Nephron progenitor cell (in vitro differentiated cells): ENCODE measurements at places on chromosomes 12 and 14.

- no peak for DNase-seq
- no peak overlapping the region for H3K4me3 ChIP-seq
- H3K36me3 ChIP-seq, result no peaks in the 10 kb centered on the region
- H3K4me1 ChIP-seq, result no peaks in the 10 kb centered on the region
- no peak overlapping the region for H3K27ac ChIP-seq
Measured at GRCh38 chr12:100857418-100857817, 62.8 kb downstream of the ANO4 start.

- peaks cover 12% of the 10 kb centered on the region for H3K36me3 ChIP-seq
- peaks cover 30% of the 10 kb centered on the region for H3K4me1 ChIP-seq
- no peak overlapping the region for H3K27ac ChIP-seq
- DNase-seq, result no peak
- H3K27me3 ChIP-seq, result no peaks in the 10 kb centered on the region
Measured at GRCh38 chr12:29569132-29569757, 71.8 kb upstream of the OVCH1 start.

- H3K27ac ChIP-seq, result no peak overlapping the region
- H3K27me3 ChIP-seq, result peaks cover 6% of the 10 kb centered on the region
- no peak for DNase-seq
- no peak overlapping the region for H3K4me3 ChIP-seq
- H3K36me3 ChIP-seq, result no peaks in the 10 kb centered on the region
- H3K4me1 ChIP-seq, result peaks cover 30% of the 10 kb centered on the region
Measured at GRCh38 chr12:10397296-10397695, 7.5 kb upstream of the KLRK1 start.

GRCh38 chr12:81843599-81843998, 84.4 kb upstream of the PPFIA2 start:
- H3K27me3 ChIP-seq, result no peaks in the 10 kb centered on the region
- H3K4me1 ChIP-seq, result no peaks in the 10 kb centered on the region
- H3K27ac ChIP-seq, result no peak overlapping the region
- H3K4me3 ChIP-seq, result no peak overlapping the region
- no peaks in the 10 kb centered on the region for H3K36me3 ChIP-seq

GRCh38 chr12:118404876-118405521, 28.6 kb downstream of the SUDS3 start:
- H3K36me3 ChIP-seq, result peaks cover 71% of the 10 kb centered on the region
- H3K4me1 ChIP-seq, result peaks cover 8% of the 10 kb centered on the region
- H3K27ac ChIP-seq, result no peak overlapping the region
- DNase-seq, result peak; percentile 69

DNA sequence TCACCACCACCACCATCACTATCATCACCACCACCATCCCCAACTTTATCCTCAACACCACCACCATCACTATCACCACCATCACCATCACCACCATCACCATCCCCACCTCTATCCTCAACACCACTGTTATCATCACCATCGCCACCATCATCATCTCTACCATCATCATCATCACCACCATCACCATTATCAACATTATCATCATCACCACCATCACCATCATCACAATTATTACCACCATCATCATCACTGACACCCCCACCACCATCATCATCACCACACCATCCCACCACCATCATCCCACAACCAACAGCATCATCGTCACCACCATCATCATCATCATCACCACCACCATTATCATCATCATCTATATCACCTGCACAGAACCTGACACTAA, 188.4 kb upstream of the PWP1 start:
- no peak overlapping the region for H3K27ac ChIP-seq
- H3K27me3 ChIP-seq, result peaks cover 7% of the 10 kb centered on the region
- no peak for DNase-seq
- H3K4me3 ChIP-seq, result no peak overlapping the region
- H3K36me3 ChIP-seq, result peaks cover 8% of the 10 kb centered on the region
- peaks cover 28% of the 10 kb centered on the region for H3K4me1 ChIP-seq

DNA sequence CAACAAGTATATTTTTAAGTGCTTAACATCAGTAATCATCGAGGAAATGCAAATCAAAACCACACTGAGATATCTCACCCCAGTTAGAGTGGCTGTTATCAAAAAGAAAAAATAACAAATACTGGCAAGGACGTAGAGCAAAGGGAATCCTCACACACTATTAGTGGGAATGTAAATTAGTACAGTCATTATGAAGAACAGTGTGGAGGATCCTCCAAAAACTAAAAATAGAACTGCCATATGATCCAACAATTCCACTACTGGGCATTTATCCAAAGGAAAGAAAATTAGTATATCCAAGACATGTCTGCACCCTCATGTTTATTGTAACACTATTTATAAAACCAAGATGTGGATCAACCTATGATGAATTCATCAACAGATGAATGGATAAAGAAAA, 149.0 kb upstream of the PWP1 start:
- H3K27ac ChIP-seq, result no peak overlapping the region
- H3K4me1 ChIP-seq, result no peaks in the 10 kb centered on the region
- DNase-seq, result no peak

GRCh38 chr12:93381161-93381975, 3.6 kb downstream of the NUDT4 start:
- H3K36me3 ChIP-seq, result peaks cover 31% of the 10 kb centered on the region
- peak overlapping the region; percentile 49 for H3K27ac ChIP-seq
- no peak for DNase-seq
- peaks cover 58% of the 10 kb centered on the region for H3K4me1 ChIP-seq
- H3K4me3 ChIP-seq, result peak overlapping the region; percentile 100
- H3K27me3 ChIP-seq, result no peaks in the 10 kb centered on the region

GRCh38 chr12:52043386-52044212, 7.6 kb upstream of the NR4A1 start:
- H3K4me1 ChIP-seq, result peaks cover 12% of the 10 kb centered on the region
- H3K4me3 ChIP-seq, result no peak overlapping the region
- peaks cover 9% of the 10 kb centered on the region for H3K27me3 ChIP-seq
- no peak for DNase-seq
- no peak overlapping the region for H3K27ac ChIP-seq
- H3K36me3 ChIP-seq, result no peaks in the 10 kb centered on the region

DNA sequence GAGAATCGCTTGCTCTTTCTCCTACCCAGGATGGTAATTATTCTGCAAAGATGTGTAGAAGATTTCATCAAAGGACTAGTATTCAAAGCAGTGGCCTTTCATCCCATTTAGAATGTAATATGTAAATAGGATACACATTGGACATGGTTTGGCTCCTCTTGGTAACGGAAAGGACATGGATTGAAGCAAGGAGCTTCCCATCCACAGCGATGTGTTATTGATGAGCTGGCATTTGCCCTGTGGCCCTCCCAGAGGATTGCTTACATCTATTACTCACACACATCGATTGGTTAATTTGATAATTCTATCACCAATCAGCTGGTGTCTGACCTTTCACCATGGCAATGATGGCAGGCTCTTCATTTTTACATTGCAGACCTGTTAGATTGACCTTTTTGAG, 458.4 kb downstream of the EGLN3 start:
- H3K36me3 ChIP-seq, result peaks cover 28% of the 10 kb centered on the region
- H3K27ac ChIP-seq, result peak overlapping the region; percentile 47
- peaks cover 30% of the 10 kb centered on the region for H3K4me1 ChIP-seq
- no peaks in the 10 kb centered on the region for H3K27me3 ChIP-seq
- peak overlapping the region; percentile 24 for H3K4me3 ChIP-seq

DNA sequence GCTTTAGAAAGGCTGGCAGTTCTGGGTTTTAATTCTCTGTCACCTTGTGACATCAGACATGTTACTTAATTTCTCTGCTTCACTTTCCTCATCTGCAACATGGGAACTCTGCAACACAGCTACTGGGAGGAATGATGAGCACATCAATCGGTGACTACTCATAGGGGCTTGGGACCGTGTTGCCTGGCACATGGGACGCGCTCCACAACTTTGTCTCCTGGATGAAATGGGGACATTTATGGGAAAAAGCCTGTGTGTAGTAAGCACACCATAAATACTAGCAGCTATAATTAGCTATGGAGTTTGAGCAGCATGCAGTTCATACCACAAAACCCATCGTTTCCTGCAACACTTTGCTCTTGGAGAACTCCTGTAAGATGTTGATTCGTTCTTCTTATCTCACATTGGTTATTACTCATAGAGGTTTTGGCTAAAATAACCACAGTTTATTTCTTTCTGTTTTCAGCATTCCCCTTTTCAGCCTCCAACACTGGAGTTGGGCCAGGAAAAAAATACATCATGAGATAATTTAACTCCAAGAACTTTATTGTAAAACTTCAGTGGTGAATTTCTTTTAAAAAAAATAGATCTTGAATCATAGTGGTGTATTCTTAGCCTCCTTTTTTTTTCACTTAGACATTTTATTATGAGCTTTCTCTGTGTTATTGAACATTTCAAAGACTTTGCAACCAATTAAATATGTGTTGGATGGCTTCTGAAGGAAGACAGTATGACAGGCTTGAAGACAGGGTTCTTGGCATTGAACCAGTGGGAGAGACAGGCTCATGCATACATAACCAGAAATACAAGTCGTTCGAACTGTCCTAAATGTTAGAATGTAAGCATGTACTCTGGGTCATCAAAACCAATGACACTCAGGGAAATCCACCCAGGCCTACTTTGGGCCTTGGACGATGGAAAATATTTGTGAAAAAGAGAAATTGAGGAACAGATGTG, 72.7 kb downstream of the RIN3 start:
- H3K4me3 ChIP-seq, result no peak overlapping the region
- H3K36me3 ChIP-seq, result peaks cover 20% of the 10 kb centered on the region
- H3K27me3 ChIP-seq, result peaks cover 4% of the 10 kb centered on the region
- no peak for DNase-seq
- peaks cover 6% of the 10 kb centered on the region for H3K4me1 ChIP-seq
- no peak overlapping the region for H3K27ac ChIP-seq

DNA sequence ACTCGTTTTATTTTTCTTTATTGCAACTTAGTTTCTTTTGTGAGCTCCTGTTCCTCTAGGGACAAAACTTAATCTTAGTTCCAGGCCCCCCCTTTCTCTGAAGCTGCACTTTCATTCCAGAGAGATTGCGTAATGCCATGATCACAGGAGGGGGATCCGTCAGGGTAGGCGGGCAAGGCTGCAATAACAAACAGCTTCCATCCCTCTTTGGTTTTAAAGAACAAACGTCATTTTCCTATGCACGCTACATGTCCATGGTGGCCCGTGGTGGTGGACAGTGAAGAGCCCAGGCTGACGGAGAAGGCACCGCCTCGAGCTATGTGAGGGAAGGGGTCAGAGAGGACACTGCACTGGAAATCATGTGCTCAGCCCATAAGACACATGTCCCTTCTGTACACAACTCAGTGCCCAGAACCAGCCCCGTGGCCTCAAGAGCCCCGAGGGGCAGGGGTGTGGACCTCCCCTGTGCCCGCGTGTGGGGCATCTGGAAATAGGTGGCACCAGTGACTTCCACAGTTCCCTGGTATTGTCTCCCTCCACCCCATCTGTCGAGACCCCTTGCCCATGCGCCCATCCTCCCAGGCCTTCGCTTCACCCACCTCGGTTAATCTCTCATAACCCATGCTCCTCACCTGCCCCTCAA, 161.4 kb downstream of the ADGRD1 start:
- peak overlapping the region; percentile 13 for H3K4me3 ChIP-seq
- peak overlapping the region; percentile 48 for H3K27ac ChIP-seq
- peaks cover 24% of the 10 kb centered on the region for H3K27me3 ChIP-seq
- peaks cover 59% of the 10 kb centered on the region for H3K4me1 ChIP-seq

GRCh38 chr12:14567351-14568162, at the start of gene PLBD1:
Gene PLBD1, minus strand, starts transcription at chr12:14567883. Its CDS starts 187 bp downstream, at chr12:14567696.
- H3K4me1 ChIP-seq, result peaks cover 12% of the 10 kb centered on the region
- H3K36me3 ChIP-seq, result no peaks in the 10 kb centered on the region
- H3K27ac ChIP-seq, result peak within 1 kb of the TSS; percentile 38
- peak; percentile 61 for DNase-seq
- peak within 1 kb of the TSS; percentile 80 for H3K4me3 ChIP-seq
- peaks cover 17% of the 10 kb centered on the region for H3K27me3 ChIP-seq

GRCh38 chr12:124686370-124687173, 119.2 kb upstream of the NCOR2 start:
- no peak for DNase-seq
- H3K27me3 ChIP-seq, result peaks cover 54% of the 10 kb centered on the region

GRCh38 chr12:73867147-73867546, 670.5 kb upstream of the ATXN7L3B start:
- no peak overlapping the region for H3K4me3 ChIP-seq
- no peaks in the 10 kb centered on the region for H3K36me3 ChIP-seq
- no peaks in the 10 kb centered on the region for H3K4me1 ChIP-seq
- DNase-seq, result no peak

DNA sequence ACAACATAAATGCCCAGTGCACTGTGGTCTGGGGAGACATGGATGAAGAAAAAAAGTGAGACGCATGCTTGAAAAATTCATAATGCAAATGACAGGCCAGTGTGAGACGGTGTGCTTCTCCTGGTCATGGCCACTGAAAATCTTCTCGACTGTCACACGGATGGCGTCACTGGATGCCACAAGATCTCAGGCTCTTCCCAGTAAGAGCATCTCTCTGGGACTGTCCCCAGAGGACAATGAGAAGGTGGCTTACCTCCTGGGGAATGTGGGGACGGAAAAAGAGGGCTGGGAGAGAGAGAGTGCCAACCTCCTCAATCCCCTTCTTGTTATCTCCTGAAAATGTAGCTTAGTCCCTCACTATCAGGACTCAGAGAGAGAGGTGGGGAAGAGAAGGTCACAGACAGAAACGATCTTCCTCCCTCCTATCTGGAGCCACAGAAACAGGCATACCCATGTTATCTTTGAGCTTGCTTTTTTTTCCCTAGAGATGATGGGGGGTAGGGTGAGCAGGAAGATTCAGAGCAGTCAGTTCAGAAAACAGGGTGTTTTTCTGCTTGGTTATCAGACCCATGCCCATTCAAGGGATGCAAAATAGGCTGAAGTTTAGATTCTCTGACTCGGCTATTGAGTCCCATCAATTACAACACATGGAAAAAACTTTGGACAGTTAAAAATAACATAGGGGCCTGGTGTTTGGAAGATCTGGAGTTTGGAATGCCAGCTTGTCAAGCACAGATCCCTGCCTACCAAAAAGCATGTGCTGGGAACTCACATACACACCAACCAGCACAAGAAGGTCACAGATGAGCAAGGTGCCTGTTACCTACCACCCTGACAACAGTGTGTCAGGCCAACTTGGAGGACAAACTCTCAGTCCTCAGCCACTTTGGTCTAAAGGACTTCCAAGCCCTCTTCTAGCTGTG, 24.2 kb downstream of the DPF3 start:
- DNase-seq, result no peak
- peak overlapping the region; percentile 27 for H3K27ac ChIP-seq
- H3K4me3 ChIP-seq, result no peak overlapping the region
- peaks cover 5% of the 10 kb centered on the region for H3K27me3 ChIP-seq
- H3K36me3 ChIP-seq, result peaks cover 41% of the 10 kb centered on the region

GRCh38 chr14:105589161-105589925, 63.0 kb downstream of the TMEM121 start:
- no peak for DNase-seq
- H3K4me1 ChIP-seq, result no peaks in the 10 kb centered on the region
- no peak overlapping the region for H3K27ac ChIP-seq
- H3K4me3 ChIP-seq, result no peak overlapping the region

- H3K4me3 ChIP-seq, result no peak overlapping the region
- no peak overlapping the region for H3K27ac ChIP-seq
- H3K4me1 ChIP-seq, result no peaks in the 10 kb centered on the region
- DNase-seq, result no peak
- peaks cover 20% of the 10 kb centered on the region for H3K27me3 ChIP-seq
Measured at GRCh38 chr12:100675432-100675831, 101.9 kb downstream of the GAS2L3 start.

- H3K4me3 ChIP-seq, result no peak overlapping the region
- H3K27ac ChIP-seq, result no peak overlapping the region
- DNase-seq, result no peak
Measured at GRCh38 chr12:94309373-94309772, 150.3 kb downstream of the CEP83 start.

- no peak overlapping the region for H3K27ac ChIP-seq
- no peaks in the 10 kb centered on the region for H3K4me1 ChIP-seq
- no peaks in the 10 kb centered on the region for H3K27me3 ChIP-seq
- H3K4me3 ChIP-seq, result no peak overlapping the region
- H3K36me3 ChIP-seq, result peaks cover 11% of the 10 kb centered on the region
Measured at GRCh38 chr14:102878174-102878969, 44.1 kb upstream of the AMN start.
